ENCODE measurements at places on chromosomes 4 and X.

- no peak for DNase-seq
These were observed 51.7 kb upstream of the MCF2 start for GRCh38 chrX:139759637-139760036.

- no peak for DNase-seq
These were observed 57.7 kb downstream of the KLHL13 start for GRCh38 chrX:118058924-118059323.

DNA sequence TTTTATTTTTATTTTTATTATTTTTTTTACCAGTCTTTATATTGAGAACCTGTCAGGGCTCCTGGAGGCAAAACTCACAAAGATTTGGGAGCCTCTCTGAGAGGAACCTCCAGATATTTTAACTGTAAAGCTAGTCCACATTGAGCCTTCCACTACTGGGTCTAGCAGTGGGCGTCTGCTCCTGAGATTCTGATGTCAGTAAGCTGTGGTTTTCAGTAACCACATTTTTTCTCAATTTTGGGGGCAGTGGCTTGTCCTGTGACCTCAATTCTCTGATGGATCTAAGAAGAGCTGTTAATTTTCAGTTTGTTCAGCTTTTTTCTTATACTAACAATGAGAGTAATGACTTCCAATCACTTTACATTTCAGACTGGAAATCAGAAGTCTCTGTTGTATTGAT lies 23.6 kb upstream of the GPRASP1 start:
- no peak for DNase-seq

GRCh38 chr4:121737846-121738554 lies 27.0 kb downstream of the SMIM43 start:
- no peak for DNase-seq

Measured in CD4-positive, alpha-beta T cell treated with Interleukin-6 at 100 ng/mL for 8 hours (primary cell).